ENCODE measurements at places on chromosomes 4 and X.

DNA sequence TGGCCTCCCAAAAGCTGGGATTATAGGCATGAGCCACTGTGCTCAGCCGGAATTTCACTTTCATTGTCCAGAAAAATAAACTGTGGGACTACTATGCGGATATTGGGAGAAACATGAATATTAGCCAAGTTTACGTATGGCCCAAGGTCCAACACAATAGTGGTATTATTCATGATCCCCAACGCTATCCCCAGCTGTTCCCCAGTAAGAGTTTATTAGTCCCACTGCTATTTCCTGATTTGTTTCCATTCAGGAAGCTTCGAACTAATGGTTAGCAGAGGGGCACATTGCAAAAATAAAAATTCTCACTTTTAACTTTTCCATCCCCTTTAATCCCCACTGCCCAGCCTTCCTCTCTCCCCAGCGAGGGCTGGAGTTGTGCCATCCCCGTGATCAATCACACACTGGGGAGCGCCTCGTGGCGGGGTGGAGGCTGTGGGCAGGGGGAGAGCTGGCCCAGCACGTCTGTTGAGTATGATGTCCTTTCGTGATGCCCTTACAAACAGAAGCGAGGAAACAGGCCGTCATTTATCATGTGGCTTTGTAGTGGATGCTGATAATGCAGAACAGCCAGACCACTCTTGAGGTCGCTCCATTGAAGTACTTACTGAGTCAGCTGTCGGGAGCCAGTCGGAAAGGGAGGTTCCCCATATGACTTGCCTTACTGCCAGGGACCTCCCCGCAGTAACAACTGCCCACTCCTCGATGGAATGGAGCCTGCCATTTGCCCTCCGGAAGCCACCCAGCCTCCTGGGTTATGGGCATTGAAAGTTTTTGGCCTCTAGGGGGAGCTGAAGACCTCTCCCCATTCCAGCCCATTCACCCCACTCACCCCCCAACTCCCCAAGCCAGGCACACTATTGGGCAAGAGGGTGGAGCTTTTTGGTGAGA lies 117.0 kb downstream of the KDR start:
- no peak for DNase-seq

DNA sequence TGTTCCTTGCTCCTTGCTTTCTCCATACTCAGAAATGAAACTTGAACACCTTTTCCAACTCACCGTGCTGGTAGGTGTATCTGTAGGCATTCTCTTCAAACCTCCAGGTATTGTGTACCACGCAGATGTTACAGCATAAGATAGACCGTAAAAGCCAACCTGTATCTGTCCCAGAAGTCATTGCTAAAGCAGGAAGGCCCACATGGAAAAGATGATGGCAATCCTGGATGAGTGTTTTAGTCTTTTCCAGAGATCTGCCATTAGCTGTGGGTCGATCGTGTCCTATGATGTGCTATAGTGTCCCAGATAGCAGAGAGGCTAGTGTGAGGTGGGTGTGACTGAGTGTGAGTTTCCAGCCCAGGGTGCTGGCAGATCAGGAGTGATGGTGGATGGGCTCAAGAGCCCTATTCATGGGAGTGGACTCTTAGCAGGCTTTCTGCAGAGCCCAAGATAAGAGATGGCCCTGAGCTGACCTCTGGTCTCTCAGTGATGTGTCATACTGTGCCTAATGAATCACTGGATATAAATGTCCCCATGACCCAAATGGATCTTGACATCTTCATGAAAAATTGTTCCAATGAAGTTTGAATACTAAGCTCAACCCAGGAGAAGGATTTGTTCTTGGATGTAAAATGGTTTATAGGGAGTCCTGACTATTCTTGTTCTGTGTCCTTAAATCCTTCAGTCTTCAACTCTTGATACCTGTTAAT lies 69.1 kb upstream of the WDR1 start:
- no peak for DNase-seq

DNA sequence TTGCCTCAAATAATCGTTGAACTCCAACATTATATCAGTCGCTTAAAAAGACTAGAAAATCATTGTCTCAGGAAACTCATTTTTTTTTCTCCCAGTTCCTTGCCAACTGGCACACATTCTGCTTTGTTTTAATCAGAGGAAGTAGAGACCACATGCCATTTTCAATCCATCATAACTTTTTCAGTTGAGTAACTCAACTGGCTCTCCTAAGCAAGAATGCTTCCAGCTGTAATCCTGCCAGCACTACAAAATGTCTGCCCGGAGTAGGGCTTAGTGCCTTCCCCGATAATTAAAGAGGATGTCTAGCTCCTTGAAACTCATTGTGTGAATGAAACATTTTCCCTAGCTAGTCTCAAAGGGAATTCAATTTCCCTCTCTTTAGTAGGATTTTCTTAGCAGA lies 33.0 kb downstream of the FREM3 start:
- no peak for DNase-seq

- DNase-seq, result no peak
Observed at GRCh38 chrX:132467026-132467425, 21.8 kb downstream of the MBNL3 start.

GRCh38 chr4:139603576-139604410 lies 47.8 kb upstream of the SETD7 start:
- peak; percentile 54 for DNase-seq

- DNase-seq, result no peak
Observed at GRCh38 chrX:20116577-20117240, at the start of gene MAP7D2. MAP7D2 (minus strand) TSS chrX:20116907; CDS start chrX:20116879, 28 bp downstream.

GRCh38 chr4:24024157-24024556 lies 134.3 kb upstream of the PPARGC1A start:
- DNase-seq, result no peak

DNA sequence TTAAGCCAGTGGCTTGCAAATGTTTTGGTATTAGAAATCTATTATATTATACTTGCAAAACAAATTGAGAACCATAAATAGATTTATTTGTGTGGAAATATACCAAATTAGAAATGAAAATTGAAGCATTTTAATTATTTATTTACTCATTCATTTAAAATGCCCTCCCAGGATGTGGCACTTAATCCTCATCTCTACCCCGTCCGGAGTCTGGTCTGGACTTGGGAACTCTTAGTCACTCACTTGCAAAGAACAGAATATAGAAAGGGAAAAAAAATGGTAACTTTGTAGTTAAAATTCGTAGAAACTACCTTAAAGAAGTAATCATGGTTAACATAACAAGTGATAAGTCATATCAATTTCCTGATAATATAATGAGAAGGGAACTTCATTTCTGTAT lies 775.9 kb upstream of the INTU start:
- no peak for DNase-seq

GRCh38 chr4:14726877-14727361 lies 275.4 kb upstream of the CPEB2 start:
- no peak for DNase-seq

DNA sequence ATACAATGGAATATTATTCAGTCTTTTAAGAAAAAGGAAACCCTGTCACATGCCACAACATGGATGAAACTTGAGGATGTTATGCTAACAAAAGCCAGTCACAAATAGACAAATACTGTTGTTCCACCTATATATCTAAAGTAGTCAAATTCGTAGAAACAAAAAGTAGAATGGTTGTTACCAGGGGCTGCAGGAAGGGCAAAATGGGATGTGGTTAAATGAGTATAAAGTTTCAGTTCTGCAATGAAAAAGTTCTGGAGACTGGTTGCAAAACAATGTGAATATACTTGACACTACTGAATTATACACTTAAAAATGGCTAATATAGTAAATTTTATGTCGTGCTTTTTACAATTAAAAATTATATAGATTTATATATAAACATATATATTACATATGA lies 12.2 kb downstream of the SPOCK3 start:
- DNase-seq, result peak; percentile 31

DNA sequence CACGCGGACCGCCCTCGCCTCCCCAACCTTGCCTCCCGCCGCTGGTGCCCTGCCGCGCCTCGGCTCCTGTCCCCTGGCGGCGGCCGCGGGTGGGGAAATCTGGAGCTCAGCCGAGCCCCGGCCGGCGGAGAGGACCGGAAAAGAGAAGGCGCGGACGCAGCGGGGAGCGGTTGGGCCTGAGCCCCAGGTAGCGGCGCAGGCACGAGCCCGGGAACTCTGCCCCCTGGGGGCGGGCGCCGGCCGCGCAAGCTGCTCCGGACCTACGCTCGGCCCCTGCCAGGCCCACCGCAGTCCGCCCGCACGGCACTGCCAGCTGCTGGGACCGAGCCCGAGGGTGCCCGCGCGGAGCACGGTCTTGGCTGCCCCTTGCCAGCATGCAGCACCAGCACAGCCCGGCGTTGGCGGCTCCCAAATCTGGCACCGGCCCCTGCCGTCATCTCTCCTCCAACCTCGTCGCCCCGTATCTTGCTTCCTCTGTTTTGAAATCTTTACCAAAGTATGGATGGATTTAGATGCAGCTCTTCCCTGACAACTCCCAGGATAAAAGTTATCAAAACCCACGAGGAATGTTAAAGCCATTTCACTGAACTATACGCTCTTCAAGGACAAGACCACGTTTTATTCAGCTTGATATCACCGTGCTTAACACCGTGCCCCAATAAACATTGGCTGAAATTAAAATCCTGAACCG lies at the start of gene PRSS12:
TSS of gene PRSS12 (minus strand) at position 161 of the 691 bp plus-strand sequence. CDS start 283 bp downstream, outside the sequence.
- DNase-seq, result peak; percentile 58

All from activated CD4-positive, alpha-beta T cell treated with anti-CD3 and anti-CD28 coated beads, Interleukin-2, Interleukin-4, amounts not matched to agents 100 ng/mL and 50 ng/mL, durations not matched to agents 16 hours and 8 hours (primary cell).